ENCODE measurements at places on chromosomes 6 and 20.

DNA sequence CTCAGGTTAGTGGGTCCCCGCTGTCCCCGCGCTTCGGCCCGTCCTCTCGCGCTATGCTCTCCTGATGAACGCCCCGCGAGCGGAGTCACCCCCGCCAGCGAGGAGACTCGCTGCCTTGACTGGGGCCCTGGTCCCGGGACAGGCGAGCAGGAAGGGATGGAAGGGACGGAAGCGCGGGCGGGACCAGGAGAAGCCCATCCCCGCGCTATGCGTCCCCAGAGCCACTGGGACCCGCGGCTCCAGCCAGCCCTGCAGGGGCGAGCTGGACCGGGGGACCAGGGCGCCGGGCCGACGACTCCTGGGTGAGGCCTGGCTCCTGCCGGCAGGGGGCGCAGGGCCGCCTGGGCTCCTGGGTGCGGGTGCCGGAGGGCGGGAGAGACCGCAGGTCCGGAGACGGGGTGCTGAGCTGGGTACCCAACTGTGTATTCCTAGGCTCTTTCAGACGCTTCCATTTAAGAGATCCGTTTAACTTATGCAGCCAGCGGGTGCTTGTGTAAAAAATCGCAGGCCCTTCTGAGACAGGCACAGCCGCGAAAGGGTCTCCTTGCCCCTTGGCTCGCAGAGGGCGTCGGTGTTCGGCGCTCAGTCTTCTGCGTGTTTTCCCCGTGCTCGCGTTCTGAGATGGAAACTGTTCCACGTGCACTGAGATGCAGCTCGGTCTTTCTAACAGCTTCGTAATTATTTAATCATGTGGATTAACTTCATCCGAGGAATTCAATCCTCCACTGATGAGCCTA lies 580 bp upstream of the SYCP2 start:
- peak; percentile 86 for DNase-seq

DNA sequence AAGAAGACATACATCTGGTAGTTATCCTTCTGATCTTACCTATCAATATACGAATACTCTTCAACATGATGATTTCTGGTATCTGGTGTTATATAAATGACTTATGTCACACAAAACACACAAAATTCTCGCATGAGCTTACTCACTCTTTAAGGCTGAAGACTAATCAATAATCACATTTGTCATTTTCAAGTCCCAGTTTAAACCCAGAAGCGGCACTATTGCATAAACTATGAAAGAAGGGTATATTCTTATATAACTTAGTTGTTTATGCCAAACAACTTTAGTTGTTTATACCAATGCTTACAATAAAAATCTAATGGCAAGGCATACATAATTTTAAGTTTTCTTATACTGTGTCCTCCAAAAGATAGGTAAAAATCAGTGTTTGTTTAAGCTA lies 293.1 kb downstream of the GRIK2 start:
- DNase-seq: no peak

- no peak for DNase-seq
These were observed 147.1 kb downstream of the EPHA7 start for GRCh38 chr6:93272211-93272610.

DNA sequence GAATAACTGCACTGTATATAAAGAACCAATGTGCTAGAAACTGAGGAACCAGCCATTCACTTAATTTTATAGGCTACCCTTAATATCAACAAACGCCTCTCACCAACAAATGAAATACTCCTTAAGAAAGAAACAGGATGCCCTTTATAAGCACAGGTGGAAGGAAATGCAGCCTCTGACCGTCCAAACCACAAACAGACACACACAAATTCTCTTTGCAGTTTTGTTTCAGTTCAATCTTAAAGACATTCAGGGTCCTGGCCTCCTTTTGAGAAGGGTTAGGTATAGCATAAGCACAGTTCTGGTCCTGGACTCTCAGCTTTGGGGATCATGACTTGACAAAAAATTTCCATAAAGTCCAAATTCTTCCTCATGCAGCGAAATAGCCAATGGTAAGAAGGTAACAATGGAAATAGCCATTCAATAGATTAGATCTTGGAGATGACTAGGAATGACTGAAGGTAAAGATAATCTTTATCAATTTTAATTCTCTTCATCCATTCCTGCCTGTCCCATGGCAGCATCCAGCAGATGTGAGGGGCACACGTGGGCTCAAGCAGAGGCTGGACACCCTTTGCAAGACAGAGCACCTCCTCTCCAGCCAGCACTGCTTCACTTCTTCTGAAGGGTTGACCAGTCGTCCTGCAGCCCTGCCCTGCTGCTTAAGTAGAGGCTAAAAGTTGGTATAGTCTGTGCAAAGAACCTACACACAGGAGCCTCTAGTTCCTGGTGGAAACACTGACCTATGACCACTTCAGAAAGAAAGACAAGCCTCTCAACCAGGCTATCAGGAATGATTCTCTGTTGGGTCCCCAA lies 123.9 kb downstream of the CD83 start:
- no peak for DNase-seq

All from type B pancreatic cell (in vitro differentiated cells).